Activated naive CD4-positive, alpha-beta T cell treated with anti-CD3 and anti-CD28 coated beads, Interleukin-2, amount 50 U/mL, for 16 hours (primary cell): ENCODE measurements at places on chromosomes 4 and X.

- no peak for DNase-seq
Measured at GRCh38 chr4:183898456-183898855, 6.7 kb upstream of the STOX2 start.

DNA sequence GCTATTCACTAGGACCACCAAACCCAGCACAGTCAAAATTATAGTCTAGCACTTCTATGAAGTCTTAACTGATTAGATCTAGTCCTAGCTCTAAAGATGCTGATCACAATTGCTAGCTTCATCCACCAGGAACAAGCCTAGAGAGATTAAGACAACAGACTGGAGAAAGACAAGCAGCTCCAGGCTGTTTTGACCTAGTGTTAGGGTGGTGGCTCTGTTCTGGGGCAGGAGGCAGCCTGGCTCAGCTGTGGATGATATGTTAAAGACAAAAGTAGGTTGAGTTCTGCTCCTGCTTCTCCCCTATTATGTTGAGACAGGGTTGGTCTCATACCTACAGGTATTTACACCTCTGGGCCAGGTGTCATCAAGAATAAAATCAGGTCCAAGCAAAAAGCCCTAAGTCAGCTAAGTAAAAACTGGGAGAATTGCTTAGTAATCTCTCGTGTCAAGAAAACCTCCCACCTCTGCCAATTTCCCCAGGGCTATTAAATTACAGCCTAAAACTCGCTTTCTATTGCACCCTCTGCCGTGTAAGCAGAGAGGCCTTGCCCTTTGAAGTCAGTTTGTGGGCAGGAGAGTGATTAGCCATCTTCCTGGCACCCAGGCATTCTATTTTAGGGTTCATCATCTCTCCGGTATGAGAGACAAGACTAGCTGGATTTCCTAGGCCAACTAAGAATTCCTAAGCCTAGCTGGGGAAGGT lies 39.9 kb downstream of the RAB40AL start:
- DNase-seq = no peak

- DNase-seq = no peak
Measured at GRCh38 chrX:22699581-22700091, 300.1 kb upstream of the DDX53 start.

GRCh38 chr4:88826771-88827170 lies 129.1 kb upstream of the NAP1L5 start:
- no peak for DNase-seq

DNA sequence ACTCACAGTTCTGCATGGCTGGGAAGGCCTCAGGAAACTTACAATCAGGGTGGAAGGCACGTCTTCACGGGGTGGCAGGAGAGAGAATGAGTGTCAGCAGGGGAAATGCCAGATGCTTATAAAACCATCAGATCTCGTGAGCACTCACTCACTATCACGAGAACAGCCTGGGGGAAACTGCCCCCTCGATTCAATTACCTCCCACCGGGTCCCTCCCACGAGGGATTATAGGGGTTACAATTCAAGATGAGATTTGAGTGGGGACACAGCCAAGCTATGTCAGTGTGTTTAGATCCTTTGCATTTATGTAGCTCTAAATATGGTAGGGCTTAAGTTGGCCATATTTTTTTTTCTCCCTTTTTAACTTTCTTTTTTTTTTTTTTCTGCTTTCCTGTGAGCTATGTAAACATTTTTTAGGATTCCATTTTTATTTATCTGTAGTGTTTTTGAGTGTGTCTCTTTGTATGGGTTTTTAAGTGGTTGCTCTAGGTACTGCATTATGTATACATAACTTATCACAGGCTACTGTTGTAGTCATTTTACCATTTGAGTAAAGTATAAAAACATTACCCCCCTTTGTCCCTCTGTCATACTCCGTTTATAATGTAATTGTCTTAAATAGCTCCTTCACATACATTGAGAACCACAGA lies 79.0 kb downstream of the ADRA2C start:
- DNase-seq = no peak

DNA sequence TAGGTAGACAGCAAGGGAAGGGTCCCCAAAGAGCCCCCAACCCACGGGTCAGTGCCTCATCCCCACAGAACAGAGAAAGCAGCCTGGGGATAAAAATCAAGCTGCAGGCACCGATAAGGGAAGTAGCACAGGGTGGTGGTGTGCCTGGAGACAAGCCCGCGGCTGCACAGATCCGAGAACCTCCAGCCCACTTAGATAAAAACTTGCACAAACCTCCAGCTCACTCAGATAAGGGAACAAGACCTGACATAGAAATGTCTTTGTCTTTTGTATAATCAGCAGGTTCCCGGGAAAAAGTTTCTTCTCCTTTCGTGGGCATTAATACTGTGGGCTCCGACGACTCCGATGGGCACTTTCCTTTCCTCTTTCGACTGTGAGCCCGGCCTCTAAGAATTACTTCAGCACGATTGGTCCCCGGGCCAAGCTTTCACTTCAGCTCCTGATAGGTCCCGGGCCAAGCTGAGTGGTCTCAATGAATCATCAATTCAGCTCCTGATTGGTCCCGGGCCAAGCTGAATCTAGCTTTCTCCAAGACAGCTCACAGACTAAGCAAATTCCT lies 32.4 kb downstream of the PRDX4 start:
- DNase-seq = peak; percentile 11

DNA sequence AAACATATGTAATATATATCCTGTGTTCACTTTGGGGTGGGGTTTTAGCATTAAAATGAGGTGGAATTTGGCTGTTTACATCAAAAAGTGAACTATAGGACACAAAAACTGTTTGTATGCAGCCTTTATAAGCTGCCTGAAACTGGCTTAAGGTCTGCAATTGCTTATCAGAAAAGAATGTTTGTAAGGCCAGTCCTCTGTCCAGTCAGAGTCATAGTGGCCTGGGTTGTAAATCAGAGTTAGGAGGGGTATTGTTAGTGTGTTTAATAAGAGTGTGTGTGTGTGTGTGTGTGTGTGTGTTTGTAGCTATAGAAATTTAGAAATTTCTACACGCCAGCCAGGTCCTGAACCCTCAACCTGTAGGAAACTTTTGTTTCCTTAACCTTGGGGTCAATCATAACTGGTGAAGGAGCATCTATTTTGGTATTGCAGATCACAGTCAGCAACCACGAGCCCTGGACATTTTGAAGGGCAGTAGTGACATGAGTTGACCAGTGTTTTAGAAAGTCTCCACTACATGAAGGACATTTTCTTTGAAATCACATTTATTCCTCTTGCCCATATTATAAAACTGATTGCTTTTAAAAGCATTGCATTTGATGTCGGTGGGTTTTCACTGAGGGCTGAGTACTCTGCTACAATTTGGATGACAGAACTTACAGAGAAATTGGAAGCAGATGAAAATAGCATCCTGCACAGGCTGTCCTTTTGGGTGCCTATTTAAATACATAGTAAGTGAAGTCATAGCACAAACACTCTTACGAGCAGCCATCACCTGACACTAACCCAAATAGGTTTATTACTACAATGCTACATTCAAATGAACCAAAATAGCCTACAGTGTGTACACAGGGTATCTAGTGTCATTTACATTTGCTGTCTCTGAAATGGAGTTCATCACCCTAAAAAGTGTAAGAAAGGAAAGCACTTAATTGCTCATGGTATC lies 11.2 kb upstream of the TMEM154 start:
- no peak for DNase-seq

DNA sequence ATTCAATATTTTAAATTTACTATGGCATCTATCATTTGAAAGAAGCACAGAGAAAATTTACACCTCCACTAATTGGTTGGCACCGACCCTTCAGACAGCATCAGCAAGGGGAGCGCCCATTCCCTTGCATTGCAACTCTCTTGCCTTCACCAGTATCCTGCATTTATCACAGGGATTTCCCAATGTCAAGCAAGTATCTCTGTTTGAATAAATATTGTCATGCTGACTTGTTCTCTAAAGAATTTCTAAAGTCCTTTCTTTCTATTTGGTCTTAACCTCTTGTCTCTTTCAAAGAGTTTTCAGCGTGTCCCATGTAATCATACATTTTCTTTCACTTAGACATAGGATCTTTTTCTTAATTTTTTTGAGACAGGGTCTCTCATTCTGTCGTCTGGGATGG lies 10.4 kb downstream of the DCTD start:
- DNase-seq = no peak

- DNase-seq = no peak
Measured at GRCh38 chr4:58734030-58734674, 1624.0 kb upstream of the IGFBP7 start.

DNA sequence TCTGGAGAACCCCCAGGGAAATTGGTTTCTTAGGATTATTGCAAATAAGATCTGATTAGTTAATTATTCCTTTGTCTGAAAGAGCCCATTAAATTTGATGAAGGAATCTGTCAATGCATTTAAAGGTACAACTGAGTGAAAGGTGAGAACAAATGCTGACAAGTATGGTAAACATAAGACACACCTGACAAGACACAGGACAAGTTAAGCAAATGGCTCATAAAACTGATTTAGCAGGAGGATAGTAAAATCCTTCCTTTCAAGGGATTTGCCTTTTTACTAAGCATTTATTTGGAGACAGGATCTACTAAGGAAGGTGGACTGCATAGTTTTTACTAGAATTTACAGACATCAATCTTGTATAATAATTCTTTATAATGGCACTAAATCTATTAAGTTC lies 553.9 kb downstream of the SPRY1 start:
- no peak for DNase-seq

- DNase-seq = no peak
Measured at GRCh38 chrX:108216405-108216804, 124.8 kb downstream of the ATG4A start.

DNA sequence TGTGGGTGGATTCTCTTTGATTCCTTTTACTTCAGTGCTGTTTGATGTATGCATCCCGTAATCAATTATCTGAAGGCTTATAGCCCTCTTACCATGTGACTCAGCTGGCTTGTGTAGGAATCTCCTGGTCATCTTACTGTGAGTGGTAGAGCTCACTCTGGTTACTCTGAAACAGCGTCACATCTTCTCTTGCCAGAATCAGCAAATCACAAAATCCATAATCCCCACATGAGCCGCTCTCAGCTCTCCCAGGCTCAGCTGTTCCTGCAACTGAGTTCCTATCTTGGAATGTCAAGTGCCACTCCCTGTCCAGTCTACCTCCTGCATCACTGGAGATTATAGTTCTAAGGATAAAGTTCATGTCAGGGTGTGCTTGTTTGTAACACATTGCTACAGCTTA lies 278.0 kb downstream of the FBXO8 start:
- no peak for DNase-seq

DNA sequence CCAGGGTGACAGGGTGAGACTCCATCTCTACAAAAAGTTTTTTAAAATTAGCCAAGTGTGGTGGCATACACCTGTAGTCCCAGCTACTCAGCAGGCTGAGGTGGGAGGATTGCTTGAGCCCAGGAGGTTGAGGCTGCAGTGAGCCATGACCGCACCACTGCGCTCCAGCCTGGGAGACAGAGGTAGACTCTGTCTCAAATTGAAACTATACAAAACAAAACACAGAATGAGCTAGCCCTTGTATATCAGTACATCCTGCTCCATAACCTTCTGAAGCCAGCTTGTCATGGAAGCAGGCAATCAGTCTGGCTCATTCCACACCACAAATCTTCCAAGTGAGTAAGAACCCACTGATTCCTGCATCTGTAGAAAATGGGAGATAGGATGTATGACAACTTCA lies 49.0 kb downstream of the CD99L2 start:
- DNase-seq = no peak

- no peak for DNase-seq
Measured at GRCh38 chr4:106186201-106186600, 129.8 kb downstream of the TBCK start.

- no peak for DNase-seq
Measured at GRCh38 chr4:122755675-122756074, 23.2 kb downstream of the BBS12 start.

GRCh38 chrX:76815754-76816153 lies 388.2 kb downstream of the MAGEE1 start:
- DNase-seq = no peak

DNA sequence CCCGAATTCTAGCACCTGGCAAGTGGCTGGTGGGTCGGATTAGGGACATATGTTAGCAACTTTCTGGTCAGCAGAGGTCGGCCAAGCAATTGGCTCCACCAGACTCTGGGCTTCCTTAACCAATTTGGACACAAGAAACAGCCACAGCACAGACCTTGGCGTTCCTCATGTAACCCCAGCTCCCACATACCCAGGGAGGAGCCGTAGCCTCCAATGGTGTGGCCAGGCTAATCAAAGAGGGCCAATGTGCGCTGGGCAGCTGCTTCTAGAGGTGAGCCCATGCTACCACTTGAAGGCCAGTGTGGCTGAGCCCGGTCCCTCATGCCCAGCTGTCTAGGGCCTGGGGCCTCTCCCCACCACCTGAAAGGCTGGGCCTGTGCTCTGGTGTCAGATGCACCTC lies 82.5 kb upstream of the MSX1 start:
- no peak for DNase-seq

GRCh38 chr4:39528061-39528465 lies 824 bp upstream of the UGDH start:
- no peak for DNase-seq

DNA sequence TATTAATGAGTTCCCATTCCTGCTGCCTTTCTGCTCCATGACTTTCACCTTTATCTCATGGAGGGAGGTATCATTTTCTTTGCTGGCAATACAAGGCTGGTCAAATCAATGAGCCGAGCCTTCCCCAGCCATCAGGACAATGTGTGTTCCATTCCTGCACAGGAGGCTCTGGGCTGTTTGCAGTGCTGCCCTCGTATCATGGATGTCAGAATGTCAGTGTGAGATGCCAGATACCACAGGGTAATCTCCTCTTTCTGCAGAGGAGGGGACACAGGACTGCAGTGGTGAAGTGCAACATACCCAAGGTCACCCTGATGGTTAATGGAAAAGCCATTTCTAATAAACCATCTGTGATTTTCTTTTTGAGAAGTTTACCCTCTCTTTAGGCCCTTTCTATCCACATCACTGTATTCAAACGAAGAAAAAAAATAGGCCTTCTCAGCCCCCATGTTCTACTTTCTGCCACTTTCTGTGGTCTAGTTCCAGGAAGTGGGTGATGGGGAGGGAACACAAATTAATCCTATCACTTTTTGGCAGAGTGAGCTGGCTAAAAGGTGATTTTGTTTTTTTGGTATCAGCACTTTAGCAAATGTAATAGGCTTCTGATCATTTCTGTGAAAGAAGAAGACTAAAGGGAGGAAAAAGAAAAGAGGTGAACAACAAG lies 490.2 kb upstream of the BOD1L1 start:
- DNase-seq = no peak

DNA sequence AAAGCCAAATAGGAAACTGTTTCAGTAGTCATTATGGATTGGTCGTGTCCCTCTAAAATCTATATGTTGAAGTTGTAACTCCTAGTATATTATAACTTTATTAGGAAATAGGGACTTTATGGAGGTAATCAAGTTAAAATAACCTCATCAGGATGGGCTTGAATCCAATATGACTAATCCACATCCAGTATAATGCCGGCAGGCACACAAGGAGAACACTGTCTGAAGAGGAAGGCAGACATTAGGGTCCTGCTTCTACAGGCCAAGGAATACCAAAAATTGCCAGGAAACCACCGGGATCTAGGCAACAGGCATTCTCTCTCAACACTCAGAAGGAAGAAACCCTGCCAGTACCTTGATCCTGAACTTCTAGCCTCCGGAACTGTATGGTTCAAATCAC lies 130.3 kb downstream of the ATP10D start:
- no peak for DNase-seq
